ENCODE measurements at places on chromosomes 3 and 15.

- DNase-seq, result no peak
These were observed 101.2 kb upstream of the WNT5A start for GRCh38 chr3:55588146-55588765.

DNA sequence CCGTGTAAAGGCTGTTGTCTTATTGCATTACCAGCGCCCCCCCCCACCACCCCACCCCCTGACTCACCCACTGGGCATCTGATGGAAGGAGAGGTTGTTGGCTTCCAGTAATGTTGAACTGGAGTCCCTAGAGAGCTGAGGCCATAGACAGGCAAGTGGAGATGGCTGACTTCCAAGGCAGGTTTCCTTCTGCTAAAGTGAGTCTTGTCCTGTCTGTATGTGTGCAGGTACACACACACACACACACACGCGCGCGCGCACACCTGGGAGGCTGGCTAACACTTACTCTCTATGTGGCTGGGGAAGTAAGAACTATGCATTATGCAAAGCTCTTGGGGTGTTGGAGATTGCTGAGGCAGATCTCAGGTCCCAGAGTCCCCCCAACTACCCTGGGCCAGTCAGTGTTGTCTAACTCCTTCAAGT is 1.6 kb upstream of the KY start:
- DNase-seq, result no peak

GRCh38 chr15:69067296-69067695 is 52.8 kb downstream of the NOX5 start:
- DNase-seq, result no peak

- no peak for DNase-seq
These were observed 15.8 kb upstream of the NFKBIZ start for GRCh38 chr3:101833446-101833974.

DNA sequence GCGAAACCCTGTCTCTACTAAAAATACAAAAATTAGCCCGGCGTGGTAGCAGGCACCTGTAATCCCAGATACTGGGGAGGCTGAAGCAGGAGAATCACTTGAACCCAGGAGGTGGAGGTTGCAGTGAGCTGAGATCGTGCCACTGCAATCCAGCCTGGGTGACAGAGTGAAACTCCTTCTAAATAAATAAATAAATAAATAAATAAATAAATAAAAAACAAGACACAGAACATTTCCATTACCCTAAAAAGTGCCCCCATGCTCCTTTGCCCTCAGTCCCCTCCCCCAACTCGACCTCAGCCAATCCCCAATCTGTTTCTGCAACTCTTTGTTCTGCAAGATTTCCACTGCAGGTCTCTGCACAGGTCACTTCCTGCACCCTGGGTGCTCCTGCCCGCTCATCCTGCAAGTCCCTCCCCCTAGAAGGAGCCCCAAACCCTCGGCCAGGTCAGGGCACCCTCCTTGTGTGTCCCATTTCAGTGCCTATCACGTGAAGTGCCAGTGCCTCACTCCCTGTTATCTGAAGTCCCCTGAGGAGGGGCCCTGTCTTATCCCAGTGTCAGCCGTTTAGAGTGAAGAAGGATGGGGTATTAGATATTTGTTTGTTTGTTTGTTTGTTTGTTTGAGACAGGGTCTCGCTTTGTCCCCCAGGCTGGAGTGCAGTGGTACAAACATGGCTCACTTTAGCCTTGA is 1.1 kb downstream of the FAM240A start:
- DNase-seq, result no peak

- peak; percentile 30 for DNase-seq
These were observed 68.1 kb downstream of the SLC6A1 start for GRCh38 chr3:11060500-11061251.

DNA sequence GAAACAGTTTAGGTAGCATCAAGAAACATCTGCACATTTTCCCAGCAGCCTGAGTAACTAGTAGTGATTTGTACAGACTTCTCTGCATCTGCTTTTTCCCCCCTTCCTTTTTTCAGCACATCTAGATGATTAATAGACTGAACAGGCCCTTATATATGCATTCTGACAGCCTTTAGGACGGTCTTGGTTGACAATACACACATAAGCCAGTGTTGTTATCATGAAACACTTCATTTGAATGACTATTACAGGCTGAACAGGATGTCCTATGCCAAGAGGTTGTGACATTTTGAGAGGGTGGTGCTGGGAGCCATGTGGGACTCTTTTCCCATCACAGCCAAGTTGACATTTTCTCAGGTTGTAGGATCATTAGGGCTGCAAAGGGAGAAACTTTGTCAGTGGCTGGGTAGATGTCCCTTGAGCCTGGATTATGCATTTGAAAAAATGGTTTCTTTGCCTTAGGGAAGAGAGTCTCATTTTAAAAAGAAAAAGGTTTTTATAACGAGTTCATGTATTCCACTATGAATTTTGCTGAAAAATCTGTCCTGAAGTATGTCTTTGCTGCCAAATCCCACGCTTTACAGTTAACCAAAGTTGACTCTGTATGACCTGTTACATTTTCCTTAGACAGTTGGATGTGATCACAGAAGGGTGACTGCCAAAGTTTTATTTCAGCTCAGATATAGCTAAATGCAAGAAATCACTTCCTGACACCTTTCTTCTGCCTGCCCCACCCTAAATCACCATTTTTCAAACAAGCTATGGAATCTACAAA is 73.7 kb downstream of the FILIP1L start:
- DNase-seq, result no peak

- no peak for DNase-seq
These were observed 405.1 kb downstream of the ROBO1 start for GRCh38 chr3:79362571-79363270.

DNA sequence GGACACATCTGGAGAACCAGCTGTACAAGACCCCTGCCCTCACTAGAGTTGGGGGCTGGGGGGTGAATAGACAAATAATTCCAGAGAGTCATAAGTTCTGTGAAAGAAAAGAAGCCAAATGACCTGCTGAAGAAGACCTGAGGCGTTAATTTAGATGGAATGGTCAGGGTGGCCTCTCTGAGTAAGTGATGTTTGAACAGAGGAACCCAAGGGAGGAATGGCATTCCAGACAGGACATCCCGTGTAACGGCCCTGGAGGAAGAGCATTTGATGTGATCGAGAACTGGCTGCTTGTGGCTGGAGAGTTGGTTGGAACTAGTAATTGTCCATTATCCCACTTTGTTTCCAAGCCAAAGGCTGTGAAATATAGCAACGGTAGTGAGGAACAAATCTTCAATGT is 1.7 kb downstream of the NR2C2 start:
- DNase-seq, result no peak

GRCh38 chr15:35505141-35505540 is 40.8 kb downstream of the DPH6 start:
- no peak for DNase-seq

- DNase-seq, result no peak
These were observed 236.0 kb upstream of the GOLGA6L4 start for GRCh38 chr15:83999396-84000135.

GRCh38 chr3:159800434-159801155 is 188.0 kb upstream of the IL12A start:
- DNase-seq, result no peak

- DNase-seq, result no peak
These were observed 25.1 kb downstream of the VPS39 start for GRCh38 chr15:42182961-42183360.

All from activated T-cell treated with anti-CD3 and anti-CD28 coated beads for 1 hour (primary cell).